GM23248 (cell line): ENCODE measurements at places on chromosomes 3 and 15. TPM values are rescaled to one million over a fixed set of nuclear protein-coding genes. Genes with fewer than 3 reads are reported as not detected.

CPN2 gene
- total RNA-seq: not detected in 2 replicates

DNA sequence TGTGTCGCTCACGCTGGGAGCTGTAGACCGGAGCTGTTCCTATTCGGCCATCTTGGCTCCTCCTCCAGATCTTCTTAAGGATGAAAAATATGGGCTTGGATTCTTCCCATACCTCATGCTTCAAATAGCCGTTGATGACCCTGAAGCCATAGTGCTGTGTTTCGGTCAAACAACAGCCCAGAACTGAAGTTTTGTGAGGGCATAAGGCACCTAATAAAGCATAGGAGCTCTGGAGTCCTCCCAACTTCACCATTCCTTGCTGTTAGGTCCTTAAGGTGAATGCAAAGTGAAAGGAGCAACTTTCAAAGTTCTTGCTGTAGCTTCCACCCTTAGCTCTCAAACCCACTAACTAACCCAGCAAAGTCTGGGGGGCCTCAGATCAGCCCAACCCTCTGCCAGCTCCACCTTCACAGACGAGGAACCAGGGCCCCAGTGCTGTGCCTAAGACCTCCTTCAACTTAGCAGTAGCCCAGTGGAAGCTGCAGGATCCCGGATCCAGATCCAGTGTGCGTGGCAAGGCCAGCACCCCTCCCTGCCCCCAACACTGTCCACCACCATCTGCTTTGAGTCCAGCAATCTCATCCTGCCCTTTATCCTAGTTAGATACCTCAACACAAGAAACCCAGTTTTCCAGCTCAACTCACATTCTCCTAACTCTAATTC is at the start of gene GRK7:
GRK7 (plus strand) TSS at position 321 of the 663 bp plus-strand sequence. CDS start 14,877 bp downstream, outside the sequence.
- no peak within 1 kb of the TSS for H3K27ac ChIP-seq
- H3K4me1 ChIP-seq: no peaks in the 10 kb centered on the region
- no peak for DNase-seq
- no peak within 1 kb of the TSS for H3K4me3 ChIP-seq

PAQR5 gene
- total RNA-seq: 3.8 and 4.6 TPM in 2 replicates

GRCh38 chr3:43768381-43768973 is 77.7 kb downstream of the ABHD5 start:
- H3K36me3 ChIP-seq: no peaks in the 10 kb centered on the region
- peaks cover 64% of the 10 kb centered on the region for H3K4me1 ChIP-seq
- H3K4me3 ChIP-seq: no peak overlapping the region
- no peaks in the 10 kb centered on the region for H3K27me3 ChIP-seq
- peak; percentile 72 for DNase-seq

DNA sequence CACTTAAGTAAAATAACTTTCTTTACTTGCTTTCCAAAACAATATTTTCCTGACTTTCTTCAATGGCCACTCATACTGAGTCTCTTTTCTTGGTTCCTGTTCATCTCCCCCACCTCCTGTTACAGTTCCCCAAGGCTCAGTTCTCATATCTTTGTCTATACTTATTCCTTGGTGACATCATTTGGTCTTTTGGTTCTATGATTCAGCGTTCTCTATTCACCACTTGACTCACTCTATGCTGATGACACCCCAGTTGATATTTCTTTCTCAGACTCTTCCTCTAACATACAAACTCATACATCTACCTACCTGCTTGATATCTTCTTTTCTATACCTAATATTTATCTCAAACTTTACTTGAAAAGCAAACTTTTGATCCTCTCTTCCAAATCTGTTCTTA is 85.0 kb upstream of the P3H2 start:
- no peak overlapping the region for H3K27ac ChIP-seq
- peaks cover 11% of the 10 kb centered on the region for H3K4me1 ChIP-seq
- no peaks in the 10 kb centered on the region for H3K27me3 ChIP-seq
- no peaks in the 10 kb centered on the region for H3K36me3 ChIP-seq
- no peak overlapping the region for H3K4me3 ChIP-seq

DNA sequence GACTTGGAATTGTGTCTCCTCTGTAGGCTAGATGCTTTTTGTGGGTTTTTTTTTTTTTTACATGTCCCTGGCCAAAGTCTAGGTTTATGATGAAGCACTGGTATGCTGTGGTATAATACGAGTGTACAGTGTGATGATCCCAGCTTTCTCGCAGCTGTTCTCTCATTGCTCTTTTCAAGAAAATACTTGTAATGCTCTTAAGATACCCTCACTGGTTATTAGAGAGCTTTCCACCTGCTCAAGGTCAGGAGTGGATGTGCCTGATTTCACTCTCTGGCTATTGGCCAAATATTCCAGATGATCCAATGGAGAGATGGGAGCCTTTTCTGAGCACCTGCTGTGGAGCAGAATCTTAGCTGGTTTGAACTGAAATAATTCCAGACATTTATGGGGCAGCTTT is 215.1 kb downstream of the MYRIP start:
- no peaks in the 10 kb centered on the region for H3K36me3 ChIP-seq
- H3K4me3 ChIP-seq: no peak overlapping the region
- H3K27me3 ChIP-seq: peaks cover 53% of the 10 kb centered on the region
- no peak overlapping the region for H3K27ac ChIP-seq

DNA sequence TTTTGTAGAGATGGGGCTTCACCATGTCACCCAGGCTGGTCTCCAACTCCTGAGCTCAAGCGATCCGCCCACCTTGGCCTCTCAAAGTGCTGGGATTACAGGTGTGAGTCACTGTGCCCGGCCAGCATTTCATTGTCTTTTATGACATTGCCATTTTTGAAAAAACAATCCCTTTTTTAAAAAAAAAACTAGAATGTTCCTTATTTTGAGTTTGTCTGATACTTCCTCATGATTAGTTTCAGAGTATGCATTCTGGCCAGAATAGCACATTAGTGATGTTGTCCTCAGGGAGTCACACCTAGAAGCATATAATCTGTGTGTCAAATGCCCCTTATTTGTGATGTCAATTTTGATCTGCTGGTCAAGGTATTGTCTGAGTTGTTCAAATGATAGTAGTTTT is 21.2 kb upstream of the NMD3 start:
- no peak overlapping the region for H3K27ac ChIP-seq
- H3K4me3 ChIP-seq: no peak overlapping the region
- DNase-seq: no peak

DNA sequence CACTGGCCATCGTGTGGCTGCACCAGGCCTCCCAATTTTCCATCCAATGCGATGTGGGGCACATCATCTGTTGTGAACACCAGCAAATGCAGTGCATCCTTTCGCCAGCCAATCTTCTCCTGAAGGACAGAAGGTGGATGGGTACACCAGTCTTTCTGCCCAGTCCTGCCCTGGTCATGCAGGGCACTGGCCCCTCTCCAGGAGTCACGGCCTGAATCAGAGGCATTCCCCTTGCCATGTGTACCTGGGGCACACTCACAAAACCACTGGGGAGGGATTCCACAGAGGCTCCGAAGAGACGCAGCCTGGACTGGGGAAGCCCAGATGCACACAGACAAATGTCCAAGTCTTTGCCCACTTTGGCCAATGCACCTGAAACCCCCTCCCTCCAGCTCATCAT is 65.8 kb downstream of the ITGB5 start:
- no peak overlapping the region for H3K4me3 ChIP-seq
- DNase-seq: no peak
- peaks cover 19% of the 10 kb centered on the region for H3K36me3 ChIP-seq
- H3K27me3 ChIP-seq: no peaks in the 10 kb centered on the region

SCAANT1 gene
- not detected in 2 replicates for total RNA-seq

RPP25 gene
- 4.0 and 4.5 TPM in 2 replicates for total RNA-seq

DNAJB8 gene
- not detected in 2 replicates for total RNA-seq

GRCh38 chr3:184742676-184743135 is 30.8 kb upstream of the MAGEF1 start:
- no peak overlapping the region for H3K4me3 ChIP-seq
- no peak for DNase-seq
- H3K27me3 ChIP-seq: no peaks in the 10 kb centered on the region
- no peaks in the 10 kb centered on the region for H3K36me3 ChIP-seq
- H3K27ac ChIP-seq: no peak overlapping the region
- H3K4me1 ChIP-seq: peaks cover 24% of the 10 kb centered on the region

CCDC13 gene
- 0.22 and 1.3 TPM in 2 replicates for total RNA-seq

- H3K4me3 ChIP-seq: no peak overlapping the region
- no peaks in the 10 kb centered on the region for H3K27me3 ChIP-seq
- DNase-seq: no peak
- no peaks in the 10 kb centered on the region; the same call in 1 of the 2 replicates for H3K36me3 ChIP-seq
- peaks cover 81% of the 10 kb centered on the region for H3K4me1 ChIP-seq
Observed at GRCh38 chr3:152277198-152277597, 8.5 kb downstream of the MBNL1 start.

GOLGA8O gene
- not detected in 2 replicates for total RNA-seq

SKOR1 gene
- 0.11 TPM in 1 of 2 replicates, not detected in the other for total RNA-seq

GRCh38 chr15:38068626-38069391 is 134.4 kb downstream of the TMCO5A start:
- peaks cover 38% of the 10 kb centered on the region for H3K4me1 ChIP-seq
- peak overlapping the region; percentile 72 for H3K4me3 ChIP-seq
- no peaks in the 10 kb centered on the region for H3K27me3 ChIP-seq
- peak overlapping the region; percentile 97 for H3K27ac ChIP-seq
- peak; percentile 89 for DNase-seq
- no peaks in the 10 kb centered on the region for H3K36me3 ChIP-seq

GRCh38 chr15:56124391-56124790 is 119.3 kb downstream of the RFX7 start:
- H3K27me3 ChIP-seq: no peaks in the 10 kb centered on the region
- H3K4me3 ChIP-seq: no peak overlapping the region
- H3K36me3 ChIP-seq: peaks cover 37% of the 10 kb centered on the region
- no peak for DNase-seq
- H3K27ac ChIP-seq: no peak overlapping the region
- no peaks in the 10 kb centered on the region for H3K4me1 ChIP-seq

NRROS gene
- 0.22 TPM in 1 of 2 replicates, not detected in the other for total RNA-seq

- no peak overlapping the region for H3K27ac ChIP-seq
- H3K4me1 ChIP-seq: no peaks in the 10 kb centered on the region
- H3K4me3 ChIP-seq: no peak overlapping the region
- no peak for DNase-seq
- peaks cover 5% of the 10 kb centered on the region; the same call in 1 of the 2 replicates for H3K27me3 ChIP-seq
Observed at GRCh38 chr15:33358306-33358705, 47.5 kb downstream of the RYR3 start.

KBTBD12 gene
- total RNA-seq: not detected in 2 replicates

KCNMB2 gene
- not detected in 2 replicates for total RNA-seq

DNA sequence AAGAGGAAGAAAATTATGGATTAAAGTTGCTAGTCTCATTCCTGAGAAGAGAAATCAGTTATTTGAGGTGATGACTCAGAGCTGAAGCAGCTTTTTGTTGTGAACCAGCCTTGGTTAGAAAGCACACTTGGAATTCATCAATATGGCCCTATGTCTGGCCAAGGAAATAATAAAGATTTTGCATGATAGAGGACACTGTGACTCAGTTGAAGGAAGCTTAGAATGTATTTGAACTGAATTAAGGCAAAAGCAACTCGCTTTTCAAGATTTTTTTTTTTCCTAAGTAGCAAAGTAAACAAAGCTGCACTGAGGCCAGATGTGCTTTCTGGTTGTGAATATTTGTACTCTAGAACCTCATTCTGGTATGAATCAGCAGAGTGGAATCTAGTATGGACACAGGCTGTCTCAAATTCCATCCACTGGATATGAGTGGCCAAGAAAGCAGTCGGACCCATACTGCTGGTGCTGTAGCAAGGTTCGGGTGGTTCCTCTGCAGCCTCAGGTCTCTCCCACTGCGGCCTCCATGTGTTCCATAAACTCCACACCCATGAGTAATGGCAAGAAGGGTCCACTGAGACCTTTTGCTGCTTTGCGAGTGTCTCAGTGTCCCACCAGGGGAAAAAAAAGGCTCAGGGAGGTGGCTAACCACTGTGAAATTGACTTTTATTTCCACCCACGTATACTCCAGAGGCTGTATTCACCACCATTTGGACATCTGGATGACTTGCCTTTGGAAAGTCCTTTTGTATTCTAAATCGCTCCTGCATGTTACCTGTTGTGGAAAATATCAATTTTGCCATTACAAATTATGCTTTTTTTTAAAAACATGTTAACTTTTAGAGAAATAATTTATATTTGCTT is 53.1 kb downstream of the TGFBR2 start:
- peak overlapping the region; percentile 87 for H3K27ac ChIP-seq
- peak overlapping the region; percentile 53 for H3K4me3 ChIP-seq
- no peaks in the 10 kb centered on the region for H3K27me3 ChIP-seq

- peaks cover 3% of the 10 kb centered on the region; the same call in 1 of the 2 replicates for H3K27me3 ChIP-seq
- no peak for DNase-seq
- H3K36me3 ChIP-seq: no peaks in the 10 kb centered on the region
- H3K4me3 ChIP-seq: no peak overlapping the region
Observed at GRCh38 chr3:24837601-24838000, 343.0 kb upstream of the THRB start.

DNA sequence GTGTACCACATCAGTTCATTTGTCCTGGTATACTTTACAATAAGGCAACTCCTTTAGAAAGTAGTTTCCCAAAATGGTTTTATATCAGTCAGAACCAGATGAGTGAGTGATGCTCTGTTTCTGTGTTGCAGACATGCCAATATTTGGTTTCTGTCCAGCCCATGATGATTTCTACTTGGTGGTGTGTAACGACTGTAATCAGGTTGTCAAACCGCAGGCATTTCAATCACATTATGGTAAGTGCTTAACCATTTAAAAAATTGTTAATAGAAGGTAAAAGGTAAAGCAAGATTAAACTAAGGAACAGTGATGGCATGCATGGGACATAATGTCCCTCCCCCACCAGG is 40.0 kb upstream of the SCAANT1 start:
- H3K4me3 ChIP-seq: no peak overlapping the region
- H3K36me3 ChIP-seq: no peaks in the 10 kb centered on the region
- no peaks in the 10 kb centered on the region for H3K27me3 ChIP-seq
- peak; percentile 30 for DNase-seq
- peaks cover 43% of the 10 kb centered on the region for H3K4me1 ChIP-seq

- H3K27ac ChIP-seq: no peak overlapping the region
- peak; percentile 38 for DNase-seq
- H3K27me3 ChIP-seq: no peaks in the 10 kb centered on the region
- H3K4me3 ChIP-seq: no peak overlapping the region
Observed at GRCh38 chr3:126348308-126348920, 8.8 kb downstream of the KLF15 start.
